GM12891 (cell line): ENCODE measurements at places on chromosomes 16 and 17.
A peak's percentile ranks its signal among the peaks of the same experiment; 100 is the strongest.

GRCh38 chr16:22614271-22614947 lies 103.7 kb downstream of the NPIPB5 start:
- no peak for DNase-seq

GRCh38 chr17:49146620-49147306 lies 14.2 kb downstream of the B4GALNT2 start:
- no peak for DNase-seq

DNA sequence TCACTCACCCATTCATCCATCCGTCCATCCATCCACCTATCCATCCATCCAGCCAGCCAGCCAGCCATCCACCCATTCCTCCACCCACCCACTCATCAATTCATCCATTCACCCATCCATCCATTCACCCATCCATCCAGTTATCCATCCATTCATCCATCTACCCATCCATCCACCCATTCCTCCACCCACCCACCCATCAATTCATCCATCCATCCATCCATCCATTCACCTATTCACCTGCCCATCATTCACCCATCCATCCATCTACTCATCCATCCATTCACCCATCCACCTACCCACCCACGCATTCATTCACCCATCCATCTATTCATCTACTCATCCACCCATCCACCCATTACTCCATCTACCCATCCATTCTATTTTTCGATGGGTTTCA lies 43.6 kb upstream of the JPH3 start:
- no peak for DNase-seq

DNA sequence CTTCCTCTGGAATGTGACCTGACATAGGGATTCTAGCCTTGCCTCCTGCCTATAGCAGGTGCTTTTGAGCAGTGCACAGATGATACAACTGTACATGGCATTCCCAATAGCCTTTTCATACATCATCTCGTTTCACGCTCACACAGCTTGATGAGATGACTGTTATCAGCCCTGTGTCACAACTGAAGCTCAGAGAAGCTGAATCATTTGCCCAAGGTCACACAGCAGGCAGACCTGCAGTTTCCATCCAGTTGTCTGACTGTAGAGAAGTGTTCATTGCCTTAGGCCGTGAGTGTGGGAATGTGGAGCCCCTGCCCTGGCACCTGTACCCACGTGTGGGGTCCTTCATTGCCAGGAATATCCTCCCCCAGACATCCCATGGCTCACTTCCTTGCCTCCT lies 20.1 kb downstream of the WFDC1 start:
- no peak for DNase-seq

DNA sequence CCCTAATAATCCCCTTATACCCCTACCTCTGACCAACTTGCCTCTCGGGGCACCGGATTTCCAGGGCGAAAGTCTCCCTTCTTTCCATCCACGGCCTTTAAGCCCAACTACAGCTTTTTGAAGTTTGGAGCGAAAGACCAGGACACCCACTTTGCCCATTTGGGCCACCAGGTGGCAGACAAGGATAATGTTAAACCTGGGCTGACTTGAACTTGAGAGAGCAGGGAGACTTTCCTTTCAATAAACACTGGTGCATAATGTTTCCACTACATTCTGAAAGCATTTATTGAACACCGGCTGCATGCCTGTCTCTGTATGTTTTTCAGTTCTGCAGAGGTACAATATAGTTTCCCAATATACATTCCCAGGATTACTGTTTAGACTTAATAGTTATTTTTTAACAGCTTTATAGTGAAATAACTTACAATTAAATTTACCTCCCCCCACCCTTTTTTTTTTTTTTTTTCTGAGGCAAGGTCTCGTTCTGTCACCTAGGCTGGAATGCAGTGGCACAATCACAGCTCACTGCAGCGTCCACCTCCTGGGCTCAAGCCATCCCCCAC lies 6.9 kb upstream of the CES3 start:
- no peak for DNase-seq

- DNase-seq = peak; percentile 63
Measured at GRCh38 chr17:2025220-2025621, at the start of gene RTN4RL1. Gene RTN4RL1 (minus strand): TSS chr17:2025334. CDS start chr17:2024865, 469 bp downstream.

- no peak for DNase-seq
Measured at GRCh38 chr16:88646345-88647034, 4.4 kb downstream of the CYBA start.
